H9 (cell line): ENCODE measurements at places on chromosomes 2 and 18. TPM values are rescaled to one million over a fixed set of nuclear protein-coding genes. Genes with fewer than 3 reads are reported as not detected.

DNA sequence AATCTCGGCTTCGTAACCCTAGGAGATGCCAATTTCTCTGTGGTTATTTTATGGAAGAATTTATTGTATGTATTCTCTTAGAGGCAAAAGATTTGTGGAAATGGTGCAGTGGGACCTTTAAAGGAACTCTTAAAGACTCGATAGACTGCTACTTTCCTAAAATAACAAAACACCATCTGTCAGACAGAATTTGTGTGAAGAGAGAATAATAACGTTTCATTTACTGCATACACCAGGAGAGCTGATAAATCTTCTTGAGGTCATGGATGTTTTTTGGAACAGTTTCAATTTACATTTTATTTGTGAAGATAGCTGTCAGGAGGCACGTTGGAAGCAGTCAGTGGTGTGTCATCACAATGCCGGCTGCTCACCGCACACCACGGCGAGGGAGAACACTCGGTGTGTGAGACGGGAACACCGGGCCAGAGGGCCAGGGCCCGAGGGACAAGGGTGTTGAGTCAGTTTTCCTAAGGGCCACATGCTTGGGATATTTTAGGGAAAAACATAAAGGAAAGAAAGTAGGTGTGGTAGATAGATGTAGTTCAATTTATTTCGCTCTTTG, 1681.0 kb upstream of the DDX18 start:
- no peak for DNase-seq

The C2orf15 gene
- total RNA-seq, result 5.6 and 6.2 TPM in 2 replicates

The LYPD6B gene
- 1.0 and 2.0 TPM in 2 replicates for total RNA-seq

The HOXD8 gene
- total RNA-seq, result not detected in 2 replicates
